ENCODE measurements at places on chromosomes 1 and 21.

DNA sequence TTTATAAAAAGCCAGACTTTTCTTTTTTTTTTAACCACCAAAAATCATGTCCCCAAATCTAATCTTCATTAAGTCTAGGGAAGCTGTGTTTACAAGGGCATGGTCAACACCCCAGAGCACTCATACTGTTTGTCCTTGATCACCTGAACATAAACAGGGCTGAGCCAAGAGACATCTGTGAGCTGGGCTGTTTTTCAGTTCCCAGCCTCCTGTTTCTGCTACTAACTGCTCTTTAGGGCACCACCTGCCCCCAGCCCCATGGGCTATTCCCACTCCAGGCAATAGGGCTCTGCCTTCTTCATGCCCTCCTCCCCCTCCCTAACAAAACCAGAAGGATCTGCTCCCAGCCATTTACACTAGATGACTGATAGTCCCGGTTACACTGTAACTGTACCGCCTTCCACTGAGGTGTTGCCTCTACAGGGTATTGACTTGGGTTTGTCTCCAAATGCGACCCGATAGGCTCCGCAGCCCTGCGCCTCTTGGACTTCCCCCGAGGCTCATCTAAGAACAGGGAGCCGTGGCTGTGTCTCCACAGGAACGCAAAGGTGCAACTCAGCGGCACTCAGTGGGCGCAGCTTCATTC lies 11.7 kb upstream of the SLC26A9 start:
- no peak for DNase-seq

GRCh38 chr1:31521761-31522555 lies 54.4 kb upstream of the TINAGL1 start:
- DNase-seq = no peak

- no peak for DNase-seq
These were observed 188.6 kb downstream of the DSCAM start for GRCh38 chr21:40658311-40658710.

DNA sequence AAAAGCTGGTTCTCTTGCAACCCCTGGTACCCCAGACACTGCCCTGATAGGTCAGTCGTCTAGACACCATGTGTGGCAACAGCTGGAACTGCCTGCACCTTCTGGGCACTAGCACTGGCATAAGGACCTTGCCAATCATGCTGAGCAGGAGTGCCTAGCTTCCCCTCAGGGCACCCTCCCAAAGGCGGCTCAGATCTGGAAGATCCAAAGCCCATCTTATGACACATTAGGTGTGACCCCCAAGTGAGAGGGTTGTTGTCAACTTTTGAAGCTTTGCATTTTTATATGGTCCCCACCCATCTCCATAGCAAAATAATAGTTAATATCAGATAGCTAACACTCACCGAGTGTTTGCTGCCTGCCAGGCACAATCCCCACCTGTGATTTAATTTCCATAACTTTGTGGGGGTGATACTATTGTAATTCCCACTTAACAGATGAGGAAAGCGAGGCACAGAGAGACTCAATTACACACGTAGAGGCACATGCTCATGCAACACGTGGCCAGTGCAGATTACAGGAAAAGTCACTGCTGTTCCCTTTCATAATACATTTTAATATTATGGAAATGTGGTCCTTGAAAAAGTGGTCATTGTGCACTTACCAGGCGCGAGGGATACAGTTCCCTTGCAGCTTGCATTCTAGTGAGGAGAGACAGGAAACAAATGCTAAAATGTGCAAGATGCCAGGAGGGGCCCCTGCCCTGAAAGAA lies 25.8 kb downstream of the EXOC8 start:
- DNase-seq = no peak

DNA sequence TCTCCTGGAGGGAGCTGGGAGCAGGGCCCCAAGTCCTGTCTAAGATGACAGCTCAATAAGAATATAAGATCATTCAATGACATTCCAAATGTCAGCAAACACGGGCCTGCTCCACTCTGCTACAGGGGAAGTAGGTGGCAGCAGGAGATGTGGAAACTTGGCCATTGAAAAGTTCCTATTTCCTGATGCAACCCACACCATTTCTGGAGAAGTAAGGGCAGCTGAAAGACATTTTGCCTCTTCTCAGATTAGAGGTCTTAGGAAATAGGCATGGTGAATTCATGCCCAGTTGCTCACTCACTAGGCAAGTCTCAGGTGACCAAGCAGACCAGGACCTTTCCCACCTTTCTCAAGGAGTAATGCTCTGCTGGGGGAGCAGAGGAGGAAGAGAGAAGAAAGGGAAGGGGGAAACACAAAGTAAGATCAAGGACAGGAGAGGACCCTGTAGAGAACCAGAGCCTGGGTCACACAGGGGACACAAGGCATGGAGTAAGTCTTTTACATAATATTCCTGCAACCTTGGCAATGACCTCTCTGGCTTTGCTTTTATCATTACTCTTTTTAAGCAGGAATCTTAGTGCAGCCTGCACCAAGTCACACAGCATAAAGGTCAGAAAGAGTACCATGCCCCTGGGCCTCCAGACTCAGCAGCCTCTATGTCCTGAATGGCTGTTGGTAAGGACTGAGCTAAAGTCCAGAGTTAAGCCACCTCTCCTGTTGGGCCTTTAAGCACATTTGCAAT lies 68.9 kb downstream of the DMAP1 start:
- no peak for DNase-seq

- DNase-seq = no peak
These were observed 39.3 kb upstream of the RGS4 start for GRCh38 chr1:163029901-163030300.

- DNase-seq = no peak
These were observed 176.3 kb upstream of the ZNHIT6 start for GRCh38 chr1:85884372-85885035.
